ENCODE measurements at places on chromosomes 3 and 15.
A peak's percentile ranks its signal among the peaks of the same experiment; 100 is the strongest.

DNA sequence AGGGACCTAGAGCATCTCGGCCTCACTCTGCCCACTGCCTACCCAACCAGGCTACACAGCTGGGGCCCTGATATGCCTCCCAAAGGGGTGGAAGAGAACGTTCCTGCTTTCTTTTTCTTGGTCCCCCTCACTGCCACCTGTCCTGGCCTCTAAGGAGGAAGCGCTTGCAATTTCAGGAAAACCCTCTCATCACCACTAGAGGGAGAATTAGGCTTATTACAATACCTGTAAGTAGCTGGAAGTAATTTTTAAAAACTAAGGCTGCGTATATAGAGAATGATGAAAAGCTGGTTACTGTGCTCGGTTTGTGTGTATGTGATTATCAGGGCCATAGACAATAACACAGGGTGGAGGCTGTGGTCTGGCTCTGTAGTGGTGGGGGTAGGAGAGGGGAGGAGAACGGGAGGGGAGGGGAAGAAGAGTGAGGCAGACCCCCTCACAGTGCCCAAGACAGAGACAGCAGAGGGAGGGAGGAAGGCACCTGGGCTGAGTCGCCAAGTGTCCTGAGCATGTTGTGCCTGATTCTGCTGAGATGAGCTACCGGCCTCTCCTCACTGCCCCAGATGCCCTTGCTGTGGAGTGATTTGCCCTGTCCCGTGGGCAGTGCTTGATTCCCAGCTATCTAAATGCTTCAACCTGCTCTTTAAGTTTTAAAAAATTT, 3.3 kb downstream of the GABRG3 start:
- DNase-seq = no peak

- no peak for DNase-seq
Measured at GRCh38 chr3:184257083-184257915, 4.1 kb downstream of the CAMK2N2 start.

GRCh38 chr15:75034615-75035014, 11.2 kb downstream of the PPCDC start:
- DNase-seq = peak; percentile 87

GRCh38 chr3:149145974-149146373, 16.5 kb downstream of the HPS3 start:
- DNase-seq = peak; percentile 97

DNA sequence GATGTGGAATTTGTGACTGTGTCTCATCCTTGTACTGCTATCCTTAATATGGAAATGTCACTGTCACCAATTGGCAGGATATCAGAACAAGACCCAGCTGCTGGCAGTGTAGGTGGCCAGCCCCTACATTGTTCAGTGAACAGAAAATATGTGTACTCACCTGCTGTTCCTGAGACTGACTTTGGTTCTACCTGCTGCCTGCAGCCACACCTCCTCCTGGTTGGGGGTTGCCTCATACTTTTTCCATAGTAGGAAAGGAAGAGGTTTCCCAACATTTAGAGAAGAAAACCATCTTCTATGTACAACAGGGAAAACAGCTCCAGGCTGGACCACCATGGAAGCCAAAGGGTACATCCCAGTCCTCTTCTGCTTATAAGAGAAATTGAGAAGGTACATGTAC, 35.9 kb downstream of the SLC12A1 start:
- DNase-seq = no peak

GRCh38 chr15:89352476-89352875, 17.9 kb upstream of the POLG start:
- DNase-seq = no peak

DNA sequence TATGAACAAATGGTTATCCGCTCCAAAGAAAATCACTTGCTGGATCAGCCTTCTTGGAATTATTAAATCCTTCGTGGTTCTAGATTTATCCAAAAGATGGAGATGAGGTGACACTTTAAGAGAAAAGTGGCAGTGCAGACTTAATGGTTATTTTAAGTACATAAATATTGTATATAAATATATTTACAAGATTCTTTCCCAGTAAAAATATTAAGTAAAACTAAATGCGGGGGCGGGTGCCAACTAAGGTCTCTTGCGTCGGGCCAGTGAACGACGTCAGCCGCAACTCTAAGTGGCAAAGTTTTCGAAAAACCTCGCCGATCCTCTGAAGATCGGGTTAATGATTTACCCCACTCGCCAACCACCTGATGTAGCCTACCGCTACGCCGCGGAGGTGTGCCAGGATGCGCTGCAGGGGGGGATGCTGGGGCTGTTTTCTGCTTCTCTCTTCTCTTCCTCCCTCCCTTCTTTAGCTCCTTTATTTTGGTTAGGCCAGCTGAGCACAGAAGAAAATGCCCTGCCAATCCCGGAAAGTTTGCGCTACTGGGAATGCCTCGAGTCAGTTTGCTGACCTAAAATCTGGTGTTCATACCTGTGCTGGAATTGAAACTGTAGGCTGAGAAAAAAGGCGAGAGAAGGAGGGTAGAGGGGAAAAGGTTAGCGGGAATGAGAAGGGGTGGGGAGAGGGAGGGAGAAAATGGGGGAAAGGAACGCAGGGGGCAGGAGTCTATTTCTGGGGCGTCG, 7.6 kb upstream of the FOXB1 start:
- no peak for DNase-seq

- no peak for DNase-seq
Measured at GRCh38 chr3:11602239-11602840, 41.4 kb downstream of the VGLL4 start.

GRCh38 chr3:148389916-148390315, 307.8 kb upstream of the AGTR1 start:
- no peak for DNase-seq

Measured in CD14-positive monocyte (primary cell).